ENCODE measurements at places on chromosomes 4 and X.

GRCh38 chrX:97117572-97117971, 233.9 kb downstream of the RPA4 start:
- no peak for DNase-seq

GRCh38 chr4:41709844-41710481, 38.6 kb downstream of the PHOX2B start:
- peak; percentile 24 for DNase-seq

GRCh38 chr4:1010395-1011021, 918 bp upstream of the FGFRL1 start:
- DNase-seq: no peak

- no peak for DNase-seq
These were observed 38.2 kb downstream of the NLGN3 start for GRCh38 chrX:71182871-71183270.

- DNase-seq: no peak
These were observed 71.7 kb downstream of the ABLIM2 start for GRCh38 chr4:8086783-8087445.

DNA sequence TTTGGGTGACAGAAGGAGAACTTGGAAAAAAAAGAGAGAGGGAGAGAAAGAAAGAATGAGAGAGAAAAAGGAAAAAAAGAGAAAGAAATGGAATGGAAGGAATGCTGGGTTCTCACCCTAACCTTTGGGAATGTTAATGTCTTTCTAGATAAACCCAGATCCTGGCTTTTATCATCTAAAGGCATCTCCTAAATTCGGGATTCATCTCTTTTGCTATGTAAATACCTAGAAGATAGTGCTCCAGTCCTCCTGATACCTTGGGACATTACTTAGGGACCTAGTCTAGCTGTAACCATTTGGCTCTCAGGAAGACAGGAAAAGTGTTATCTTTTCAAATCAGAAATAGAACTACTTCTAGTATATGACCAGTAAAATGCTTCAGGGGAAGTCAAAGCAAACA, 15.8 kb upstream of the SPCS3 start:
- no peak for DNase-seq

DNA sequence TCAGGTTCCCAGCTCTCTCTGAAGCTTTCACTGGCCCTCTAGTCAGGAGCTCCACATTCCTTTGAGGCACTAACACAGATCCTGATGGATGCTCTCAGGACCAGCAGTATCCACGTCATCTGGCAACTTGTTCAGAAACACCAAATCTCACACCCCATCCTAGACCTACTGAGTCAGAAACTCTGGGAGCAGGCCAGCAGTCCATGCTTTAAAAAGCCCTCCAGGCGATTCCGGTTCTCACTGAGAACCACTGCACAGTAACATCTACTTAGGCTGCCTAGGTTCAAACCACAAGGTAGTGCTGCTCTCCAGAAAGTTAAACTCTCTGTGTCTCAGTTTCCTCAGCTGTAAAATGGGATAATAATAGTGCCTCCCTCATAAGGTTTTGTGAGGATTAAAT, 55.3 kb downstream of the CCDC158 start:
- DNase-seq: no peak

- no peak for DNase-seq
These were observed 1.4 kb downstream of the MAGED1 start for GRCh38 chrX:51894697-51895336.

DNA sequence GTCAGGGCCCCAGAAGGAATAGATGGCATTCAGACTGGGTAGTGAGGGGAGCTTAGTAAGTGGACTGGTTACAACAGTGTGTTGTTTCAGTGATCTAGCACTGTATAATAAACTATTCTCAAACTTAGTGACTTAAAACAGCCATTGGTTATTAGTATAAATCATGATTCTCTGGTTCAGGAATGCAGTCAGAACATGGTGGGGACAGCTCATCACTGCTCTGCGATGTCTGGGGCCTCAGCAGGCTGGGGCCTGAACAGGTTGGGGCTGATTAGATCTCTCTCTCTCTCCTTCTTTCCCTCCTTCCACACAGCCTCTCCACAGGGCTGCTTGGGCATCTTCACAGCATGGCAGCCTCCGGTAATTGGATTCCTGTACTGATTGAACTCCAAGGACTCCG, 160.4 kb downstream of the GATB start:
- no peak for DNase-seq

- DNase-seq: no peak
These were observed 48.6 kb downstream of the RPGR start for GRCh38 chrX:38278682-38279081.

- DNase-seq: no peak
These were observed 841.0 kb downstream of the FAM133A start for GRCh38 chrX:94515009-94515408.

DNA sequence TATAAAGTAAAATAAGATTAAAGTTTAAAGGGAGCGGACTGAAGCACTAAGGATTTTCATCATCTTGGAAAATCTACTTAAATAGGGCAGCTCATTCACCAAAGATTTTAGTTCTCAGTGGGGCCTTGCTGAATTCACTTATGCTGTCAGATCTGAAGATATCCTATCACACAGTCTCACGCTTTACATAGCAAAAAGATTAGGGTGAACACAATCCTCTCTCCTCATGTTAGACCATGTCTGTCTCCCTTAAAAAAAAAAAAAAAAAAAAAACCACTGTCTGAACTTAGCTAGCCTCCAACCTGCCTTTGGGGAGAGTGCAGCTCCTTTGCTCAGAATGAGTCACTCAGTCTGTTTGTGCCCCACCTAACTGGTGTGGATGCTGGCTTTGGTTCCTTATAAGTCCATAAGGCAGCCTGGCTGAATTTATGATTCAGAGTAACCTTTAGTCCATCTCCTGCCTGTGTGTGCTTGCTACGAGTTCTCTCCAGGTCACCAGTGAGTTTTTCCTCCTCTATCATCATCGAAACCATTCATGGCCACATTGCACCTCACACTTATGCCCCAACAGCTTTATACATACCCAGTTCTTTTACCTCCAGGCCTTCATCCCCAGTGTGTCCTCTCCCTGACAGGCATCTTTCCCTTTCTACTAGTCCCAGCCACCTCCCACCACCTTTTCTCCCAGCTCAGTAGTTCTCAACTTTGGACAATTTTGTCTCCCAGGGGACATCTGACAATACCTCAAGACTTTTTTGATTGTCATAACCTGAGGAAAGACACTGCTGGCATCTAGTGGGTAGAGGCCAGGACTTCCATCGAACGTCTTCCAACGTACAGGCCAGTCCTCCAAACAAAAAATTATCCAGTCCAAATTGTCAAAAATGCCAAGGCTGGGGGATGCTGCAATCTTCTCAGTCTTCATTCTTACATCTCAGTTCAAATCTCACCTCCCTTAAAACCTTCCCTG, 220.7 kb upstream of the EMCN start:
- no peak for DNase-seq

GRCh38 chr4:164894702-164895101, 17.7 kb downstream of the APELA start:
- no peak for DNase-seq

GRCh38 chr4:180960743-180961401, 1282.3 kb upstream of the TENM3 start:
- no peak for DNase-seq

GRCh38 chr4:55545151-55545550, 1.6 kb downstream of the CLOCK start:
- no peak for DNase-seq
